ENCODE measurements at places on chromosomes 7 and 10. TPM values are rescaled to one million over a fixed set of nuclear protein-coding genes. Genes with fewer than 3 reads are reported as not detected.

- DNase-seq, result peak; percentile 66
Observed at GRCh38 chr10:11823122-11823988, at the start of gene PROSER2. PROSER2 (plus strand) TSS chr10:11823356; CDS start chr10:11852078, 28,722 bp downstream.

Gene SORBS1
- 0.64 TPM for total RNA-seq

DNA sequence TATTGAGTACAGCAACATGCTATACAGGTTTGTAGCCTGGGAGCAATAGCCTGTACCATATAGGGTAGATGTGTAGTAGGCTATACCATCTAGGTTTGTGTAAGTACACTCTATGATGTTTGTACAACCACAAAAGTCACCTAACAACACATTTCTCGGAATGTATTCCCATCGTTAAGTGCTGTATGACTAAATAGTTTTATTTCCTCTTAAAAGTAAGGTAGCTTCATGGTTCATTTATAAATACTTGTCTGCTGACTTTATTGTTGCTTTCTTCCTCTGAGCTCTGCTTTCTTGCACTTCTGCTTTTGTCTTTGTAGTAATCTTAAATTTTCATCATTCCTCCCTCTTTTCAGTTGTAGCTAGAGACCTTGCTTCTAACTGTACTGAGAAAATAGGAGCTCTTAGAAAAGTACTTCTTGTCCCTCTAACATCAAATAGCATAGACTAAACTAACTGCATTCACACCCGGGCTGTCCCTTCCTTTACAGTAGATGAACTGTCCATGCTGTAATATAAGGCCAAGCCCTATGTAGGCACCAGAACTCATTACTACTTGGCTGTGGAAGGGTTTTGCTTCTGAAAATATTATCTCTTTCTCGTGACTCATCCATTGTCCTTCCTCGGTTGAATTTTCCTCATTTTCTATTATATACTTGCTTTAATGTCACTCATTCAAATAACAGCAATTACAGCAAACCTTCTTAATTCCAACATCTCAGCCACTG is 55.4 kb upstream of the FAM3C start:
- DNase-seq, result no peak

- DNase-seq, result no peak
Observed at GRCh38 chr10:52539463-52539862, 225.4 kb downstream of the DKK1 start.

DNA sequence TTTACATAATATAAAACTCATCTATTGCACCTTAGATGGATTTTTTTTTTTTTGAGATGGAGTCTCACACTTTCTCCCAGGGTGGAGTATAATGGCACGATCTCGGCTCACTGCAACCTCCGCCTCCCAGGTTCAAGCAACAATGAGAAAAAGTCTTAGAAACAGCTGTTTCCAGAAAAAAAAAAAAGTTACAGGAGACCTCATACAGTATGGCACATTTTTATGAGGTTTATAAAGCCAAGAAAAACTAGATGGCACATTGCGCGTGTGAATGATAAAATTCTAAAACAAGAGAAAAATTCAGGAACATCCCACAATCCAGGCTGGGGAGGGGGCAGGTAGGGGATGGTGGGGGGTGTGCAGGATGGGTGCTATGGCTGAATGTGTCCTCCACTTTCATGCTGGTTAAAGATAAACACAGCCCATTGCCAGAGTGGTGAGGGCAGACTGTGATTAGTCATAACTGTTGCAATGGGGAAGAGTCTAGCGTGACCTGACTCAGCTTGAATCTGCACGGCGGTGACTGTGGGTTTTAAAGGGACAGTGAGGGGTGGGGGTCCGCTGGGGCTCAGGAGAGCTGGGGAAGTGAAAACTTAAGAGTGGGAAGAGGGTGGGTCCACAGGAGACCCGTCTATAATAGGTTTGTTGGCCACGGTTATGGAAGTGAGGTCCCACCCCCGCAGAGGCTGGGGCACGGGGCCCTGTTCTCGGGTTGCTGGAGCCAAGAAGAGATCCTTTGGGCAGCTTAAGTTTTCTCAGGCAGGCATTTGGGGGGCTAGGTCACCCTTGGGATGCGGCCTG is 11.9 kb upstream of the LRRC27 start:
- DNase-seq, result peak; percentile 28

DNA sequence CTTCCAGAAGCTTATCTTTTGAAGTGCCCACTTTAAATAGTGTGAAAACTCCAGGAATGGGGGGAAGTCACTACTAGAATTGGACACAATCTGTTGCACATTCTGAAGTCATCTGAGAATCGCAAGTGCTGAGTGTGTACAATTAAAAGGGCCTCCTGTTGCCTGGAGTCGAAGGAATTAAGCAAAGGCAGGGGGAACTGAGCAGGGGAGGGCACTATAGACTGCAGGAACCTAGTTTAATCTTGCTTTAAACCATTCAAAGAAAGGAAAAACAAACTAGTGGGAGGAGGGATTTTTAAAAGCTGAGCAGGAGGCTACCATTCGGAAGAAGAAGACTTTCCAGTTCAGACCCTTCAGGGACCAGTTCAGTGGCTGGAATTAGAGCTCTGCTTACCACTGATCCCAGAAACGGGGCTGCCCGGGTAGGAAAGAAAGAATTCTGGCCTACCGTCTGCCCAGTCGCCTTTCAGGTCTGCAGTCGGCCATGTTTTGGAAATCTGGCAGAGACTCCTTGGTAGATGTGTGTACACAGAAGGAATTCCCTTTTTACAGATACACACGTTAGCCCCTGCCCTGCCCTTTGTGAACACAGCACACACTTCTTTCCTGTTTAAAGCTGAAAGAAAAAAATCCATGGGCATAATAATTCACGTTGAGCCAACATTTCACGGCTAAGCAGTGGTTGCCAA is 610.6 kb upstream of the FOXK1 start:
- no peak for DNase-seq

Measured in activated naive CD8-positive, alpha-beta T cell treated with anti-CD3 and anti-CD28 coated beads for 36 hours (primary cell).